Stimulated activated CD8-positive, alpha-beta memory T cell treated with anti-CD3 and anti-CD28 coated beads, Interleukin-4, amount 100 ng/mL, for 4 hours (primary cell): ENCODE measurements at places on chromosomes 3 and 15.

GRCh38 chr15:41435037-41435786 lies 18.3 kb downstream of the RTF1 start:
- DNase-seq: no peak

GRCh38 chr3:183564046-183564445 lies 8.5 kb upstream of the KLHL6 start:
- DNase-seq: no peak

DNA sequence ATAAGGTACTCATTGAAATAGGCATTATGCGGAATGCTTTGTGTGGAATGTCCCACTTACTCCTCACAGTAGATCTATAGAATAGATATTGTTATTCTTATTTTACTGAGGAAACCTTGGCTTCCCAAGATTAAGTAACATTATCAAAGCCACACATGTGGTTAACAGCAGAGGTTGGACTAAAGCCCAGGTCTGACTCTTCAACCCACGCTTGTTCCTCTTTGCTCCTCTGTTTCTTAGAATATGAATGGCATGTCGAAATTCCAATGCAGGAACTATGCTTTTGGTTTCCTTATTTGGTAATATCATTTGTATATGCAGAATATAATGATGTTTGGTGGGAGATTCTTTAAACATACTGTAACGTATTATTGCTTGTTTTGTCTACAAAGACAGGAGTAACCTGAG lies 818.8 kb upstream of the LMCD1 start:
- DNase-seq: no peak

GRCh38 chr3:188558343-188559071 lies 404.6 kb downstream of the LPP start:
- no peak for DNase-seq

DNA sequence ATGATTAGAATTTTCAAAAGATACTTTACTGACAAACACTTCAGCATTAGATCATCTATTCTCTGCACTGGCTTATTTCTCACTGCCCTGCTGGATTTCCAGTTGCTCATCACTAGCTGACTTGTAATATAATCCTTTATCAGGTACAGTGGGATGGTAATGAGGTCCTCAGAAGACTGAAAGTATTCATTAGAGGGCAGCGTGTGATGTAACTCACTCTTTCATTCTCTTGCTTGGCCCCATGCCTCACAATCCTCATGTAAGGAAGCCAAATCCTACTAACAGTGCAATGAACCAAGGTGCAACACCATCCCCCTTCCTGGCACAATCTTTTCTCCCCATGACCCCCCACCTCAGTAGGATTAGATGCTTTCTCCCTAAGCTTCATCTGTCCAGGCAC lies 289.9 kb downstream of the CTNNB1 start:
- no peak for DNase-seq

GRCh38 chr15:85443046-85443445 lies 62.6 kb downstream of the AKAP13 start:
- no peak for DNase-seq

GRCh38 chr3:23944007-23944783 lies 891 bp upstream of the NR1D2 start:
- no peak for DNase-seq

DNA sequence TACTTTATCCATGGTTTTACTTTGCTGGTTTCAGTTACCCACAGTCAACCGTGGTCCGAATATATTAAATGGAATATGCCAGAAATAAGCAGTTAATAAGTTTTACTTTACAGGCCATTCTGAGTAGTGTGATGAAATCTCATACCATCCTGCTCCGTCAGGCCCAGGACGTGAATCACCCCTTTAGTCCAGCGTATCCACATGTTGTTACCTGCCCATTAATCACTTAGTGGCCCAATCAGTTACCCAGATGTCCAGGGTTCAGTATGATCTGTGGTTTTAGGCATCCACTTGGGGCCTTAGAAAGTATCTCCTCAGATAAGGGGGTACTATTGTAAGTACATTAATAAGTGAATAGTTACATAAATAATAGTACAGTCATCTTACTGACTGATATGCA lies 88.0 kb downstream of the TTBK2 start:
- no peak for DNase-seq

GRCh38 chr15:95758851-95759250 lies 571.6 kb upstream of the NR2F2 start:
- DNase-seq: no peak

DNA sequence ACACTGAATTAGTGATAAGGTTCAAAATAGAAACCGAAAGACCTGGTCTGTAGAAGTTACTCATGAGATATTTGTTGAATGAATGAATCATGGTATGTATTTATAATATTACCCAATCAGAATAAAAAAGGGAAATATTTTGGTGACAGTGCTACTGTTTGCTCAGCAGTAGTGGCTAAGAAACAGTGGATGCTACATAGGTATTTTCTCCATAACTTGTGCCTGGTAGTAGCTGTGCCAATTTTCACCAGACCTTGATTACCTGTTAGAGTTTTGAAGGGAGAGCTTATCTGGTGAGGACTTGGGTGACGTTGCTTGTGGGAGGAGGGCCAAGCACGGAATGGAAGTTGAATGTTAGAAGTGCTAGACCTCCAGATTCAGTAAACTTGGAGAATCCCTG lies 14.3 kb downstream of the LIMD1 start:
- DNase-seq: no peak

DNA sequence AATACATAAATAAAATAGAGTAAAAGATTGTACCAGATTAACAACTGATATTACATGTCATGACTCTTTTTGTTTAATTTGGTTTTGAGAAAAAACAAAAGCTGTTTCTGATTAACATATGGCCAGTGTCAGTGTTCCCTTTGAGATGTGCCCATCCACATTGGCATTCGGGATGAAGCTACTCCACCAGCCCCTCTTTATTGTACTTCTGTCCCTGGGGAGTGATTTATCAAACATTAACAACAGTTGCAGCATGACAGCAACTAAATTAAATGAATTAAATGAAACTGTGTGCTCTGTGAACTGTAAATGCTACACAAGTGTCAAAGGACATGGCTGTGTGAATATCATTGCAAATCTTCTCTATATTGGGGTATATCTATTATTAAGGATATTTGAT lies 25.9 kb upstream of the MTMR10 start:
- no peak for DNase-seq

DNA sequence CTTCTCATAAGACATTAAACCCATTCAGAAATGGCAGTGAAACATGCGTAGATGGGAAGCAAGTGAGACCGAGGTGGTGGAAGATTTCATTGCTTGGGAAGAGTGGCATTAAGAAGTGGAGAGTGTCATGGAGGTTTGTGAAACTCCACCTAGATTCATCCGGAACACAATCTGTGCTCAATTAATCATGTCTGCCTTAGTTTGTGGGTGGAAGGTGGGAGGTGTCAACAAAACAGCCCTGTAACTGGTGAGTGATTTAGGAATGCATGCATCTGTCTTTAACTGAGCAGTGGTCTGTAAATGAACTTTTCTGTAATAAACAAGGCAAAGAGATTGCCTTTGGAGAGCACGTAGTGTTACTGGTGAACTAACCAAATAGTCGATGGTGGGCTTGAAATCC lies 113.7 kb downstream of the WNT5A start:
- no peak for DNase-seq

- no peak for DNase-seq
These were observed 150.7 kb downstream of the TMCO5A start for GRCh38 chr15:38085114-38085513.

GRCh38 chr3:120418446-120418845 lies 32.3 kb downstream of the FSTL1 start:
- DNase-seq: no peak

- DNase-seq: no peak
These were observed 126.4 kb downstream of the GREM1 start for GRCh38 chr15:32844118-32844711.

DNA sequence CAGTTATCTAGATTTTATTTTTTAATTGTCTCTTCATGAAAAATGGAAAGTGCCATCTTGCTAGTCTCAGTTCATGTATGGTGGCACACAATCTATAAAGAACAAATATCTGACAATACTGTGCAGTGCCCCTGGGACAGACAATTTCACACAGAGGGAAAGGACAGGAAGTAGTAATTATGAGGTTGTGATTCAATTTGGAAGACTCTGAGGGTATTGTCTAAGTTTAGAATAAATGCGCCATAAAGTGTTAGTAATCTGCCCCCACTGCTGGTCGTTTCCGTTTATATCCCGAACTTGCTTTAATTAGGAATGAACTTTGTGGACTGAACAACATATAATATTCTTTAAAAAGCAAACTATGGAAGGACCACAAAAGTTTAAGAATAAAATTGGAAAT lies 196.4 kb upstream of the SLC24A5 start:
- no peak for DNase-seq

DNA sequence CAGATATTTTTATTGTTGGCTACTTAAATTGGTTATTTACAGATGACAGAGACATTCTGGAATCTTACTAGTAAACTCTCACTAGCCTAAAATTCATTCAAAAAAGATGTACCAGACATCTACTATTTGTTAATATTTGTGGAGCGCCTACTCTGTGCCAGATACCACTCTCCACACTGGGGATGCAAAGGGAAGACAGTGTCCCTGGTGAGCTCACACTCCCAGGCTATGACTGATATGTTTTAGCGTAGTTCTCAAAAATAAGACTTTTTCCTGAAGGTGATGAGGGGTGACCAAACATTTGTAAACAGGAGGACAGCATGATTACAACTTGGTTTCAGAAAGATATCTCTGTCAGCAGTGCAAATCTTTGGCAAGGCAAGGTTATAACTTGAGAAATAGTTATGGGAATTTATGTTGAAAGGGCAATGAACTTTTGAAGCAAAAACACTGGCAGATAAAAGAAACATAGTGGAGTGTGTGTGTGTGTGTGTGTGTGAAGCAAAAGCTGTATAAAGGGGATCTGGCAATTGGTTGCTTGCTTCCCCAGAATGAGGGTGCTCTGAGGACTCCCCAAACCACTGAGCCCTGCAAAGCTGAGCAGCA lies 51.2 kb downstream of the HACD2 start:
- no peak for DNase-seq

DNA sequence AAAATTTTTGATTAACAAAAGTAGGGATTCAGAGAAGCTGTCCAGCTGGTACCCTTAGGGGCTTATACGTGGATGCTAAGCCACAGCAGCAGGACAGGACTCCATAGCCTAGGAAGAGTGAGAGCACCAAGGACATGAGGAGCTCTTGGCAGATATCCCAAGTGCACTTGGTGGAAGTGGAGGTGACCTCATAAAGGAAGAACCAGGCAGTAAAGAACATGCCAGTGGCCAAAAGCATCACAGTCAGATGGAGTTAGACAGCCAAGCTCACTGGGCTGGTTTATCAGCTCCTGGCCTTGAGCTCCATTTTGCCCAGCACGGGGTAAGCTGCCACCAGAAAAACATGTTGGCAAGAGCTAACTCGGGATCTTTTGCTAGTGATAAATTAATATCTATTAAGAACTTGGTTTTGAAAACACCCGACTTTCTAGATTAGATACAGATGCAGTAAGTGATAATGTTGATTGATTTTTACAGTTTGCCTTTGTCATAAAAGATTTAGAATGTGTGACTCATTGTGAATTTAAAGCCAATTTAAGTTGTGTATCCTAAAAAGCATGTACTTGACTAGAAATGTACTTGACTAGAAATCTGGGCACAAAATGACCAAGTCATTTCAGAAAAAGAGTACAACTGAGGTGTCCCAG lies 108.0 kb downstream of the CMSS1 start:
- DNase-seq: no peak

- DNase-seq: no peak
These were observed 98.1 kb upstream of the SNRPN start for GRCh38 chr15:24856397-24857390.

- no peak for DNase-seq
These were observed 1389.3 kb upstream of the ALCAM start for GRCh38 chr3:103977417-103977816.

GRCh38 chr15:96351761-96352603 lies 21.5 kb downstream of the NR2F2 start:
- no peak for DNase-seq

DNA sequence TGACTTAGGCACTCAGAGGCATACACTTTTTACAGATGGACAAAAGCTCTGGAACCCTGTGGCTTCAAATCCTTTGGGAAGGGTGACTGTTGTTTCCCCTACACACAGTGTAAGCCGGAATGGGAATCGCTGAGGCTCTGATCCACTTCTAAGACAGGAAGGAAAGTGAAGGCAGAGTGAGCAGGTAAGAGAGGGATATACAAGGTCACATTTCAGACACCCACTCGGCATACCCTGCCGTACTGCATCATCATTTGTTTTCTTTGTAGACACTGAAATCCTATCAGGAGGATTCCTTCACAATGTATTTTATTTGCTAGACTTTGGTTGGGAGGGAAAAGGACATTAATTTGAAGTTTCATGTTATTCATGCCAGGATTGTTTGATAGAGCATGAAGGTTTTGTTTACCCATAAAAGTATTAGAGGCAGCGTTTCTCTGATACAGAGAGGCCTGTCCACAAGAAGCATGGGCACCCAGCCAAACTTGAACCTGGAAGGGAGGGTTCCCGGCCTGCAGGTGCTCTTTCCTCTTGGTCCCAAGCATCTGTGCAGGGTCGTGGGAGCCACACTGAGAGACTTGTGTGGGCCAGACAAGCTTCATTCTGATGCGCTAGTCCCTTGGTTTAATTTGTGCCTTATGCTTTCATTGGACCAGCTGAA lies 21.9 kb upstream of the POLR2M start:
- DNase-seq: no peak

- DNase-seq: no peak
These were observed 21.4 kb downstream of the ACKR2 start for GRCh38 chr3:42830437-42831320.

DNA sequence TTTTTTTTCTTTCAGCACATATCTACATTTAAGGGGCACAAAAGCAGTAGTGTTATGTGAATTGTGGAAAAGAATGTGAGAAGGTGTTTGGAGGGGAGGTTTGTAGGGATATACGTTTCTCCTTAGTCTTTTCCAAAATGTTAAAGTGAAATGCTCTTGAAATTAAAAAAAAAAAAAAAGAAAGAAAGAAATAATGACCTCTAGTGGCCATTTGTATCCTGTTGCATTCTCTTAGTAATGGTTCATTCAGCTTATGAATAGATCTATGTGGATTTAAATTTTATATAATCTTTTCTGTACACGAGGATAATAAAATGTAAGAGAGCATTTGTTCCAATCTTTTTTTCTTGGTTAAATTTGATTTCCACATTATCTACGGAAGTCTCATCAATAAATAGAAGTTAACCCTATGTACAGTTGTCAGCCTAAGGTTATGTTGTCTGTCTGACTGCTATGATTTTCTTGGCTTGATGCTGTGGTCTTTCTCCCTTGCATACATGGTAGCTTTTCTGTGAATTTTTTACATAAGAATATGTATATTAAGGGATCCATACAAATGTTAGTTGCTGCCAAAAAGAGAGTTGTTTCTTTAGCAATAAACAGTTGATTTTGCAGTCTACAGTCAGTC lies 1.7 kb downstream of the P2RY13 start:
- no peak for DNase-seq
